ENCODE measurements at places on chromosomes 2 and 18.
A peak's percentile ranks its signal among the peaks of the same experiment; 100 is the strongest.

DNA sequence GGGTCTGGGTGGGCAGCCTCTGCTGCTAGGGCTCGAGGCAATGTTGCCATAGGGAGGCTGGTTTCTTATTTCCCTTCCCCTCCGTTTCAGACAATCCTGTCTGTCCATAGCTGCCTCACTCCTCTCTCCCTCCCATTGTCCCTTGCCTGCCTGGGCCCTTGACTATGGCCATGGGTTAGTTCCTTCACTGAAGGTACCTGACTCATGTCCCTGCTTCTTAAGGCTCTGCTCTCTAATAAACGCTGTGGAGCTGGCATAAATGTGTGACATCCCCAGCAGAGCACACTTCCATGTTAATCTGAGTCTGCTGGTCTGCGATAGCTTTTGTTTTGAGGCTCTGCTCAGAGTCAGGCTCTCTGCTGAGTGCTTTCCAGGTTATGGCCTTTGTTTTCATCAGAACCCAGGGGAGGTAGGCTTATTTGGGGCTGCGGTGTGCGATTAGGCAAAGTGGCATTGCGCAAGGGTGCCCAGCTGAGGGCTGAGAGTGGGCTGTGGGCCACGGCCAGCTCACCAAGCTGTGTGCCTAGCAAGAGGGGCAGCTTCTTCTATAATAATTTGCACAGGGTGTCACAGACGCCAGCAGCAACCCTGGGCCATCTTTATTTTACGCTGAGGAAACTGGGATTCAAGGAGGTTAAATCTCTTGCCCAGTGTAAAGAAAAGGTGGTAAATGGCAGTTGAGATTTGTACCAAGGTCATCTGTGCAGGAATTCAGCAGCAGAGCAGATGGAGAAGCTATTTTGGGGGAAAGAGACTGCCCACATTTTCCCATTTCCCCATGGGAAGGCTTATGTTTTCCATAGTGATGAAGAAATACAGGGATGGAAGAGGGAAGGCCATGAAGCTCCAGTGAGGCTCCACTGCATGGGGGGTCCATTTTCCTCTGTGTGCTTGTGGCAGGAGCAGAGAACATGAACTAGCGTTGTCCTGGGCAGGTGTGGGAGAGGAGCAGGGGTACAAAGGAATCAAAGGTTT, 25.6 kb downstream of the MRPL33 start:
- DNase-seq = no peak

DNA sequence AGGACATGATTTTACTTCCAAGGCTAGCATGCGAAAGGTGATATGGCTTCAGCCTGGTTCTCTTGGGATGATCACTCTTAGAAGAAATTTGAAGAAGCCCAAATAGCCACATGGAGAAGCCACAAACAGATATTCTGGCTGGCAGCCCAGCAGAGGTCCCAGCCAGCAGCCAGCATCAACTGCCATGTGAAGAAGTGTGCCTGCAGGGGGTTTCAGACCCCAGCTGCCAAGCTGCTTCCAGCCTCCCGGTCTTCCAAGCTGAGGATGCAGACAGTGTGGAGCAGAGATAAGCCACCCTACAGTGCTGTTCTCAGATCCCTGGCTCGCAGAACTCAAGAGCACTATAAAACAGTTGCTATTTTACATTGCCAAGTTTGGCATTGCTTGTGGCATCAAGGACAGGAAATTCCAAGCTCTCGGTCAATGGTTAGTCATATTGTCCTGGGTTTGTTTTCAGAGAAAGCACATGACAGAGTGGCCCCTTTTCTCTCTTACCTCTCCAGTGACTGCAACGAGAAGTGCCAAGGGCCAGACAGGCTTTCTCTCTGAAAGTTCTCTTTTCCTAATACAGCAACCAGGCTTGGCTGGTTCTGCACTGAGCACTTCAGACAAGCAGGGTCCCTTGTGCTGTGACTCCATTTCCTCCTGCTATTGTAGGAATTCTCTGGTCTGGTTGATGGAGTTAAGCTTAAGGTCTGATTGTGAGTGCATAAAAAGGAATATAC, 223.7 kb downstream of the ANKRD30B start:
- no peak for DNase-seq

- peak; percentile 33 for DNase-seq
Measured at GRCh38 chr2:239267288-239267951, 133.4 kb downstream of the HDAC4 start.

DNA sequence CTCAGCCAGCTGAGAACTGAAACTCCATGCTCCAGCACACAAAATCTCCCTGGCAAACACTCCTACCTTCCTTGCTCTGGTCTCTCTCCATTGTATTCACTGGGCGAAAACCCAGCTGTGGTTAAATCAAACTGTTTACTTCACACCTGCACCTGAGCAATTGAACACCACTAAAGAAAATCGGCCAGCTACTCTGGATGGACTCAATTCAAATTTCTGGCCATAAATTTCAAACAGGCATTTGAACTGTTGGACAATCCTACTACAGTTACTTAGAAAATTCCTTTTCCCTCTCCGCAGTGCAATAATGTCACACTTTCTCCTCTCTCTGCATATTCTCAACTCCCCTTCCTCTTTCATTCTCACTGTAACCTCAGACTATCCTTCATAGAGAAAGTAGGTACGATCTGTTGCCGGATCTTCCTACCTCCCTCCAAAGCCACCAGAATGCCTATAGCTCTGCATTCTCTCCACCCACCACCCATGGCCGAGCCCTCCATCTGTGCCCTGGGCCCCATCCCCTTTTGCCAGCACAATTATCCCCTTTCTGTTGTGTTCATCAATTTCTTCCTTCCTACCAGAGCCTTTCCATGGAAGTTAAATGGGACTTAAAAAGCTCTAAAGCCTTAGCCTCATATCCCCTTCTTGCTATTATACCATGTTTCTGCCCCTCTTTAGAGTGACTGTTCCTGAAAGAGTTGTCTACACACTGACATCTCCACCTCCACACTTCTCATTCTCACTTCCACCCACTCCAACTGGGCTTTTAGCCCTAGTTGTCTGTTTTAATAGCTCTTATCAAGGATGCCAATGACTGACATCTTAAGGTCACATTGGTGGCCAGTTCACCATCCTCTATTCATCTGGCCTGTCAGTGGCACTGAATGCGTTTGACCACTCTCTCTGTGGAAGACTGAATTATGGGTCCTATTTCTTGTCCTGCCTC, 127.5 kb upstream of the SLC1A4 start:
- no peak for DNase-seq

- peak; percentile 29 for DNase-seq
Measured at GRCh38 chr18:79136742-79137141, 67.5 kb downstream of the ATP9B start.

- DNase-seq = peak; percentile 17
Measured at GRCh38 chr2:218465987-218466633, 47.2 kb downstream of the VIL1 start.

DNA sequence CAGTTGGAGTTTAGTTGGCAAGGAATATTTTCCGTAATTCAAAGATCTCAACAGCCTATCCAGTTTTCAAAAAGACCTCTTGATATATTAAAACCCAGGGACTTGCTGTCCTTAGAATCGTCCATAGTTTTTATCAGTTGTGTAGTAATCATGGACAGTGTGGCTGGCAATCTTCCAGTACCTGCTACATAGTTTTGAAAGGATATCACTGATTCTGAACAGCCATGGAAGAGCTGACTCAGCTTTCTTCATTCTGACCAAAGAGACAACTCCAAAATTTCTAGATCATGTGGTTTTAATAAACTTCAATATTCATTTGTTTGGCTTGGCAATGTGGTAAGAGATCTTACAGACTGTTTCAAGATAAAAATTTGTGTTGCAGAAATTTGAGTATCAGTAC, 616.7 kb downstream of the TDRD15 start:
- DNase-seq = no peak

- DNase-seq = no peak
Measured at GRCh38 chr18:57753063-57753462, 50.1 kb downstream of the ATP8B1 start.

DNA sequence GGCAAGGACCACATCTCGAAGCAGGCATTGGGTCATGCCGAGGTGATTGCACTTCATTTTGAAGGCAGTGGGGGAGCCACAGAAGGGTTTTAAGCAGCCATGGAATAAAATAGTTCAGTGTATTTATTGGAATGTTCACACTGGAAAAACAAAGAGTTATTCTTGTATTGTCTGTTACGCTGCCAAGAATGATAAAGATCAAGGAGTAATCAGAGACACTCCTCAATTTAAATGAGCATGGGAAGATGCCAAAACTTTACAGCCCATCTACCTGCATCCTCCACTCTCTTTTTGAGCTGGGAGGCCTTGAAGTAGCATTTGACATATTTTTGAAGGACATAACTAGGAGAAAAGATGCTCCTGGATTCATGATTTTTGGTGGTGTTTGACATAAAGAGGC, 112.8 kb downstream of the DOCK10 start:
- DNase-seq = no peak

- DNase-seq = peak; percentile 10
Measured at GRCh38 chr2:232838406-232838874, 31.6 kb upstream of the SNORC start.

- DNase-seq = no peak
Measured at GRCh38 chr2:44578471-44579093, 216.8 kb downstream of the CAMKMT start.

DNA sequence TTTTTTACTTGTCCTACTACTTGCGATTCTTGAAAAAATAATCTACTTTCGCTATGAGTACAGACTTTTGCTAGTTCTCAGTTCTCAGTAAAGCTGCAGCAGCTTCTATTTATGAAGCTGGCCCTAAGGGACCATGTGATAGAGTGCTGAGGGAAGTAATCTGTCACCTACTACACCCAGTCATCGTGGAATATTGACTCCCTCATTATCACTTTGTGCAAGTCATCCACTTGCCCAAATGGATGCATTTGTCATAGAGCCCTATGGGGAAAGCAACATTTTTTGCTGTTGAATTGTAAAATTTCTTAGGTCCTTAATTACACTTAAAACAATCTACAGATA, 1919.8 kb downstream of the SUCLG1 start:
- no peak for DNase-seq

- DNase-seq = no peak
Measured at GRCh38 chr2:43689999-43690398, 13.8 kb upstream of the C1GALT1C1L start.

GRCh38 chr2:18829976-18830375, 240.6 kb upstream of the NT5C1B start:
- no peak for DNase-seq

DNA sequence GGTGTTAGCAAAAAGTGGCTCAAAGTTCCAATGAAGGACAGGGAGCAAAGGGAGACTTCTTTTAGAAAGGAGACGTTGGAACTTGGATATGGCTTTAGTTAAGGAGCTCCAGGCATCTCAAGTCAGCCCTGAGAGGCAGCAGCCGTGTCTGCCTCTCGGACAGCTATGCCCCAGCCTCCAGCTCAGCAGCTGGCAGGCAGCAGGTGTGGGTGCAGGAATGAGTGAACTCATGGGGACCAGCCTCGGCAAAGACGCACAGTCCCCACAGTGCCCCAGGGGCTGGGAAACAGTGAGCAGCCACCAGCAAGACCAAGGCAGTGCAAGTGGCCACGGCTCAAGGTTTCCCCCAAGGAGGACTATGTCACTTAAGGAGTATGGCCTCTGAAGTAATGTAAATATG, 1.6 kb upstream of the LRRFIP1 start:
- no peak for DNase-seq

- no peak for DNase-seq
Measured at GRCh38 chr2:142586693-142587580, 290.5 kb upstream of the KYNU start.

DNA sequence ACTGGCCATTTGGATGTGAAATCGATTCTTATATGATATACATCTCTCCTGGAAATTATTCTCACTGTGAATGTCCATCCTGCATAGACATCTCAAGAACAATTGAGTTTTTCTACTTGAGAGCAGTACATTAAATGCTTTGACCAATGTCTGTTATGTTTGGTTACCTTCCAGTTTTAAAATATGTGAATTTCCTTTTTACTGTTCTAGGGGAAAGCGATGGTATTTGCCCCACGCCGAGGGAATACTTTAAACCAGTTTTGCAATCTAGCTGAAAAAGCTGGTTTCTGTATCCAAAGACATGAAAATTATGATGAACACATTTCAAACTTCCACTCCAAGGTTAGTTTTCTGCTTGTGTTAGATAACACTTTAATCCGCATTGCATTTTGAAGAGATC, 175.3 kb upstream of the SIX3 start:
- DNase-seq = no peak

- no peak for DNase-seq
Measured at GRCh38 chr2:103960951-103961350, 893.0 kb upstream of the POU3F3 start.

GRCh38 chr18:6683112-6683876, 46.2 kb upstream of the ARHGAP28 start:
- DNase-seq = peak; percentile 65

DNA sequence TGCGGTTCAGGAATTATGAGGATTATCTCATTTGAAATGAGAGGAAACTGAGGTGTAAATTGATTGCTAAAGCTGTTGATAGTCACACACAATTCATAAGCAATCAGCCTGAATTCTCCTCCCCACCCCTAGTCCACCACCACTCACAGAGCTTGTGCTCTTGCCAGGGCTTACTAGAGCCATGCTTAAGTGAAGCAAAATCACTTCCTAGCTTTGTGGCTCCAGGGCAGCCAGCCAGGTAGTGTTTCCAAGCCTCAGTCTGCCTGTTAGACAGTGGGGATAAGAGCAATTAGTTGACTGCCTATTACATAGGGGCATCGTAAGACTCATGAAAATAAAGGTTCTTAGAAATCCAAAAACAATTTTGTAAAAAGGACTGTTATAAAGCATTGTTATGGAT, 87.2 kb downstream of the PKP4 start:
- DNase-seq = no peak

DNA sequence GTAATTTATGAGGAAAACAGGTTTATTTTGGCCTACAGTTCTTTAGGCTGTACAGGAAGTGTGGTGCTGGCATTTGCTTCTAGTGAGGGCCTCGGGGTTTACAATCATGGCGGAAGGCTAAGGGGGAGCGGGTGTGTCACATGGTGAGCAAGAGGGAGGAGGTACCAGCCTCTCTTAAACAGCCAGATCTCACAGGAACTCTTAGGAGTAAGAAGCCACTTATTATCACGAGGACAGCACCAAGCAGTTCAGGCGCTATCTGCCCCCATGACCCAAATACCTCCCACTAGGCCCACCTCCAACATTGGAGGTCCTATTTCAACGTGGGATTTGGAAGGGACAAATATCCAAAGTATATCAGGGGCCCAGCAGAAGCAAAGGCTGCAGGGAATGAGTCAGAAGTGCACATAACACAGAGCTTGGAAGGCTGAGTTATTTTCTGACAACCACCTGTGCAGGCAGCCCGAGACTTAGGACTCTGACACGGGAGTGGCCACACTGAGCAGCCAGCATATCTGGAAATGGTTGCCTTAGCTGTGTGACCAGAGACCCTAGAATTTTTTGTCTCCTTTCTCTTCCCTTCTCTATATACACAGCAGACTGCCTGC, 170.9 kb downstream of the PRPF40A start:
- no peak for DNase-seq

GRCh38 chr2:70919672-70920366, 15.9 kb upstream of the ATP6V1B1 start:
- peak; percentile 94 for DNase-seq

- no peak for DNase-seq
Measured at GRCh38 chr18:59961070-59961469, 61.3 kb downstream of the PMAIP1 start.
